ENCODE measurements at places on chromosomes 5 and 9.

DNA sequence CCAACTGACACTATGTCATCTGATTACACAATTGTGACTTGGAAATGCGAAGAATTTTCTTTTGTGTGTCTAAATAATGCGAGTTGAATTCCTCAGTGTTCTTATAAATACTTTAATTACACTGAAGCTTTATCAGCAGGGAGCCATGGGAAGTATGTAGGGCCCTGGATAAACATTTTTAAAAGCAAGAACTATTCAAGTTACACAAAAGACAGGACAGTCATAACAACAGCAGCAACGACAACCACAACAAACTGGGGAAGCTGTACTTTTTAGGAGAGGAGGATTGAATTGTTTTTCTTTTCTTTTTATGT, 250.3 kb upstream of the ZNF608 start:
- DNase-seq: no peak

GRCh38 chr9:31314241-31314640, 1070.2 kb upstream of the ACO1 start:
- no peak for DNase-seq

DNA sequence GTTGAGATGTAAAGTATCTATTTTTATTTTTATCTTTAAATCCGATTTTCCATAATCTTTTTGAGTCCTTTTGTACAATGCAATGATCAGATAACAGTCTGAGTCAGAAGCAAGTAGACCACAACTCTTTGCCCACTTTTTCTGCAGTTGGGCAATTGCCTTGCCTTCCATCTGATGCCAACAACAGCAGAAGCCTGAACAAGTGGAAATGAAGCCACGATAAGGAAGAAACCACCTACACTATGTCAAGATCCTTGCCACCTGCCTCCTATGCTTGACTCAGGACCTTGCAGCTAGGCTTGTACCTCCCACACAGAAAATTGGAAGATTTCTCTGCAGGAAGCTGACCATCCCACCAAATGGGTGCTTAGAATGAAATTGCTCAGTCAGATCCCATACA, 78.6 kb downstream of the ANXA1 start:
- no peak for DNase-seq

- no peak for DNase-seq
Observed at GRCh38 chr9:93155716-93156474, 21.8 kb upstream of the NINJ1 start.

GRCh38 chr5:132219981-132220380, 7.7 kb downstream of the P4HA2 start:
- no peak for DNase-seq

DNA sequence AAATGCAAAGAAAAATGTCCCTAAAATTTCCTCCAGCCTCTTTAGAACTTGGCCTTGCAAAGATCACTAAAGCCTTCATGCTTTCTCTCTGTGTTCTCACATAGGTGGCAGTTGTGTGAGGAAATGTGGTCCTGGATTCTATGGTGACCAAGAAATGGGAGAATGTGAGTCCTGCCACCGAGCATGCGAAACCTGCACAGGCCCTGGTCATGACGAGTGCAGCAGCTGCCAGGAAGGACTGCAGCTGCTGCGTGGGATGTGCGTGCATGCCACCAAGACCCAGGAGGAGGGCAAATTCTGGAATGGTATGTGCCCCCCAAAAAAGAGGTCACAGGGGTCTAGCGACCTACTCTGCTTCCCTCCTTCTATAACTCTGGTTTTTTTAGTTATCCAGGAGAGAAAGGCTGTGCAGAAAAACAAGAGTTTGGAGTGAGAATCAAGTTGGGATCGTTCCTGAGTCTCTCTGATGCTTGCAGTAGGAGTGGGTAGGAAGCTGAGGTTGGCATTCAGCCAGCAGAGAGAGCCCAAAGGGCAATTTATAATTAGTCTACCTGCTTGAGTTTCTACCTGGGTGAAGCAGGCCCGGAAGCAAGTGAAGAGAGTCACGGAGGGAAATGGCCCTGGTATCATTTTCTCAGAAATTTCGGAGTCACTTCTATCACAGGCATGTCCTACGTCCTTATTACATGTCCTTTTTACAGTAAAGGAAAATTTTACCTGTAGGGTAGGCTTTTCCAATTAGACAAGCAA, 97.5 kb downstream of the RFK start:
- no peak for DNase-seq

GRCh38 chr5:60256546-60256945, 363.0 kb upstream of the PDE4D start:
- DNase-seq: no peak

GRCh38 chr5:172113036-172113435, 75.0 kb downstream of the STK10 start:
- peak; percentile 10 for DNase-seq

GRCh38 chr5:123428521-123429220, 5.5 kb upstream of the CEP120 start:
- DNase-seq: no peak
